Activated CD4-positive, alpha-beta T cell treated with anti-CD3 and anti-CD28 coated beads for 24 hours (primary cell): ENCODE measurements at places on chromosomes 2 and 18.

DNA sequence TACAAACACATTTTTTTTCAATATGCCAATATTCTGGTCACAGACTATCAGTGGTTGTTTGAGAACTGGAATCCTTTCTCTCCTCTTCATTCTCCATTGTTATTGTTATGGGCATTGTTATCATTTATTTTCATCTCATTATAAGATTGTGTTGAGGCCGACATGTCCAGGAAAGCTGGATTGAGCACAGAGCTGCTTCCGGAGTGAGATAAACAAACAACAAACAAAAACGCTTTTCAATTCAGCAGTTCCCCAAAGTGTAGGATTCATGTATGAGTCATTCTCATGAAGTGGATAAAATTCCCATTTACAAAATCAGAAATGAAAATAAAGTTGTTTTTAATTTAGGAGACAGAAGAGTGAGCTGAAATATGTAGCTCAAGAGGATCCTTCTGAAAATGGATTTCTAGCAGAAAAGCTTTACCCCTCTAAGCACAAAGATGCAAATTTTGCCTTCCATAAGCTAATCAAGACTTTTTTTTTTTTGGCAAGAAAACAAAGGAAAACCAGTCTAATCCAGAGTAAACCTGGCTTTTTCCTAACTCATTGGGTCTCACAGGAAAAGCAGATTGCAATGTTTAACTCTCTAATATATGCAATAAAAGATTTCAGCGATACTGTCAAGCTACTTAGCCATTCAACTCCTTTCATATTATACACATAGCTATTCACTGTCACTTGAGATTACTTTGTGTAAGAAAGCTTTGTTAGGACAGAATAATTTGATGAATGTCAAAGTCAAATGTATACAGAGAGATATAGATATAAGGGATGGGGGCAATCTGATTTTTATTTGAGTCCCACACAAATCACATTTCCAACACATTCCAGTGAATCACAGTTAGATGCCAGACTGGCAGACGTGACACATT lies 1441.7 kb upstream of the CELF4 start:
- no peak for DNase-seq

DNA sequence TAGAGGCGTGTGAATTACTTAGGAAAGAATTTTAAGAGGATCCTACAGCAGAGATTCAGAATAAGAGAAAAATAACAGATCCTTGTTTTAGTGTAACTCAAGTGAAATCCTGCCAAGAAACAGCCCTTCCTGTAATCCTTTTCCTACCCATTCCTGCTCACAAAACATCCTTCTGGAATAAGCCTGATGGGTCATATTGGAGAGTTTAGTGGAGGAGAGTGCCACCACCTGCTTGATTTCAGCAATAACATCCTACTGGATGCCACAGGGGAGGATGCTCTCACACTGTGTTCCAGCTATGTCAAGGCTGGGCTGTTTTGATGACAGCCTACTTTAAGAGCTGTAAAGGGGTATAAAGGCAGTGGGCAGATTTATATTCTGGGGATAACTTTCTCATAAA lies 54.8 kb upstream of the CCDC178 start:
- no peak for DNase-seq

- DNase-seq: no peak
Observed at GRCh38 chr2:46812361-46813019, 103.1 kb downstream of the MCFD2 start.

DNA sequence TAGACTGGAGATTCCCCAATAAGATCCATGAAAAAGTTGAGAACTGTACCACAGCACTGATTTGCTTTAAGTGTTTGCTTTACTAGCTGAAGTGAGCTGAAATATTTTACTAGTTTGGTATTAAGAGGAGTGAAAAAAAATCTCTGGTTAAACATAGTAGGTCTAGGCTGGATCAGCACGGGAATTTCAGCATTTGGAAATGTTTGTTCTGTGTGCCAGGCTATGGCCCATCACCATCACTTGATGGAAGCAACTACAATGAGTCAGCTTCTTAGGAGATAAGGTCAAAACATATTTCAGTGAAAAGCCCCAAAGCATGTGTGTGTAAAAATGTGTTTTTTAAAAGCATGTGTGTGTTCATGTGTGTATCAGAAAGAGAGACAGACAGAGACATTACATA lies 131.4 kb upstream of the DNMT3A start:
- no peak for DNase-seq

DNA sequence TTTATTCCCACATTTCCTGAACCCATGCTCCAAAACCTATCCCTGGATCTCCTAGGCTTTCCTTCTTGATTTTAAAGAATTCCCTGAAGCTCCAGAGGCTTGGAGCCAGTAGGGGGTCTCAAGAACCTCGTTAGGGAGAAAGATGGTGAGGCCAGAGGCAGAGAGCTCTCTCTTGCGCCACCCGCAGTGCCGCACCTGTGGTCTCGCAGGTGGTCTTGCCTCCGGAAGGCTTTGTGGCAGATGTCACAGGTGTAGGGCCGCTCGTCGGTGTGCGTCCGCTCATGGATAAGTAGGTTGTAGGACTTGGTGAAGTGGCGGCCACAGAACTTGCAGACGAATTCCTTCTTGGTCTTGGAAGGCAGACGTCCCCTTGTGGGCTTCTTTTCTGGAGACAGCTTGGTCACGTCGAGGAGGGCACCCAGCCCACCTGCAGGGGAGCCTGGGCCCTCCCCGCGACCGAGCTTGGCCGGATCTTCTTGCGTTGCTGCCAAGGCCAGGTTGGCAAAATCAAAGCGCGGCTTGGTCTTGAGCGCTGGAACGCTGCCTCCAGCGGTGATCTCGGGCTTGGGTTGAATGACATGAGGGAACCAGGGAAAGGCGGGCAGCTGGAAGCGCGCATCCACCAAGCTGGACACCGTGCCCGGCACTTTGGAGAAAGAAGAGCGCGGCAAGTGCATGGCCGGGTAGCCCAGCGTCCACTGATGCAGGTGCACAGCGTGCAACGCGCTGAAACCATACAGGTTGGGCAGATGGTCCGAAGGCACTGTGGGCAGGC lies 5.3 kb downstream of the OSR1 start:
- no peak for DNase-seq

DNA sequence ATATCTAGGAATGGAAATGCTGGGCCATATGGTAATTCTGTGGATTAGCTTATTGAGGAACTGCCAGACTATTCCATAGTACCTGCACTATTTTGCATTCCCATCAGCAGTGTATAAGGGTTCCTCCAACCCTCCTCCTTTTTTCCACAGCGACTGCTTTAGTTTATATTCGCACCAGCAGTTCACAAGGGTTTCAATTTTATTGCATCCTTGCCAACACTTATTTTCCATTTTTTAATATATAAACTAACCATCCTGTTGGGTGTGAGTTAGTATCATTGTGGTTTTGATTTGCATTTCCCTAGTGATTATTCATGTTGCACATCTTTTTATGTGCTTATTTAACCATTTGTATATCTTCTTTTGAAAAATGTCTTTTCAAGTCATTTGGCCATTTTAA lies 67.0 kb downstream of the NAT8 start:
- DNase-seq: no peak

DNA sequence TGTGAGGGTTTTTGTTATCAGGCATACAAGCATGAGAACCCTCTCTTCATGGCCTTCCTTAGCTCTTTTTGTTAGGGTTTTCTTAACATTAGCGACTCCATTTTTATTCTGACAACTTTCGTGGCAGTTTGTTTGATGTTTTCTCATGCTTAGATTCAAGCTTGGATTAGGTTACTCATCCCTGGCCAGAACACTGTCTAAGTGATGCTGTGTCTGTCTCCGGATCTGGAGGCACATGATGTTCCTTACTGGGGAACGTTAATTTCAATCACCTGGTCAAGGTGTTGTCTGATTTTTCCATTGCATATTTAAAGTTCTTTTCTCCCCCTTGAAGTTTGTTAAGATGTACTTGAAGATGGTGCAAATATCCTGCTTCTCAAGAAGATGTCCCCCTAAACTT lies 40.7 kb downstream of the DYSF start:
- no peak for DNase-seq

GRCh38 chr2:168050377-168050776 lies 197.0 kb downstream of the STK39 start:
- DNase-seq: no peak

- DNase-seq: no peak
Observed at GRCh38 chr2:80209458-80209857, 95.1 kb downstream of the LRRTM1 start.

DNA sequence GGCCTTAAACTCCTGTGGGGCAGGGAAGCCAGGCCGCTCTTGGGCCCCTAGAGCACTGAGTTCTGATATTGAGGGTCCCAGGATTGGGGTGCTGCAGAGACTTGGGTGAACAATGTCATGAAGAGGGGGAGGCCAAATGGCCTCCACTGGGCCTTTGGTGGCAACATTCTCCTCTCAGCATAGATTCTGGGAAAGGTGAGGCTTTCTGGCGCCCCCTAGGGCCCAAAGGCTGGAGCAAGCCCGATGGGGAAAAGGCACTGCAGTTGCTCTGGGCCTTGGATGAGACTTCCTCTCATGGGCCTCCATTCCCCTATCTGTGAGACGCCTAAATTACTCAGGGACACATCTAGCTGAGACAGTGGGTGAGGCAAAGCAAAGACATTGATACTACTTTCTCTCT lies 84.8 kb downstream of the ACAA2 start:
- peak; percentile 38 for DNase-seq

DNA sequence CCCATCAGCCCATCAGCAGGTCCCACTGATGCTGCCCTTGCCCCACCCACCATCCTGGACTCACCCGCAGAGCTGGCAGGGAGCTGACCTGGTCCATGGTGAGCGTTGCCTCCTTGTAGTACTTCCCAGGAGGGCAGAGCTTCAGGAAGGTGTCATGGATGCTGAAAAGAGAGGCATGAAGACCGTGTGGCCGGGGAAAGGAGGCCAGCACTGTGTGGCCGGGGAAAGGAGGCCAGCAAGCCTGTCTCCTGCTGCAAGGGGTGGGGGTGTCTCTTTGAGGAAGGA lies 11.9 kb downstream of the CIB4 start:
- DNase-seq: no peak

DNA sequence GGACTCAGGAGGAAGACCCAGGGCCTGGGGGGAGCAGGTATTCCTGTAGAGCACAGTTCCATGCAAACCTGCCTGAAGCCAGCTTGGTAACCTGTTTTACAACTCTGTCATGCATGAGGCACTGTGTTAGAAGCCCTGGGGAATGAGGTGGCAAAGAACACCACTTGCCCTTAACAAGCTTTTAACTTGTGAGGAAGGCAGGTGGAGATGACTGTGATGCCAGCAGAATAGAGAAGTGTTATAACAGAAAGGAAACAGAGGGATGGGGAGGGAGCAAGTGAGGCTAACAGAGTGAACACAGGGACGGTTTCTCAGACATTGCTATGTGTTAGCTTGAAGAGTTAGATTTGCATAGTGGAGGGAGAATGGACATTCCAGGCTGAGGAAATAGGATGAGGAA lies 11.5 kb upstream of the IL1A start:
- no peak for DNase-seq

GRCh38 chr18:43049021-43049420 lies 66.5 kb downstream of the RIT2 start:
- no peak for DNase-seq

DNA sequence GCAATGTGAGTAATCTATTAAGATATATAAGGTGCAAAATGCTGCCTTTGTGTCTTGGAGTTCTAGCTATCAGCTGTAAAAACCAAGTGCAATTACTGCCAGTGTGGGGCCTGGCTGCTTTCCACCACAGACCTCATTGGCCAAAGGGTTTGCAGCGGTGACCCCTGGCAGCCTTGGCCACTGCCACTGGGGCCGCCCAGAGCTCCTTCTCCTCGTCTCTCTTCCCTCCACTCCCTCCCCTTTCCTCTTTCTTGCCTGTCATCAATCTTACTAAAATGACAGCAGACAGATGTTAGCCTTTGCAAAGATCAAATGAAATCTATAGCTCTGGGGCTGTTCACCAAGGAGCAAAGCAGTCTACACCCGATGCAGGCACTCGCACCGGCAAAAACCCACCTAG lies 986.3 kb downstream of the BCL11A start:
- DNase-seq: no peak

DNA sequence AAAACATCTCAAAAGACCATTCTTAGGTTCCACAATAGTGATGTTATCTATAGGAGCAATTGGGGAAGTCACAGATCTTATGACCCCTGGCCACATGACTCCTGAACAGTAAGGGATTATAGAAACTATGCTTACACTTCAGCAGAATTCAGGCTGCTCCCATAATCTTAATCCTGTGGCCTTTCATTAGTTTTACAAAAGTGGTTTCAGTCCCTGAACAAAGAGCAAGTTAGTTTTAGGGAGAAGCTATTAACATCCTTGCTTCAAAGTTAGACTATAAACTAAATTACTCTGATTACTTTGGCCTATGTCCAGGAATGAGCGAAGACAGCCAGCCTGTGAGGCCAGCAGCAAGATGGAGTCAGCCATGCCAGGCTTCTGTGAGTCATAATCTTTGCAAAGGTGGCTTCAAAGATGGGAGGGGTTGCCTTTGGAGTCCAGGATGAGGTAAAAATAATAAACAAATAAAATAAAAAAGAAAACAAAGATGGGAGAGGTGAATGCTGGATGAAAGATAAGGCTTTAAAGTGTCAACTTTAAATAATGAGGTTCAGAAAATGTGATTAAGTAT lies 168.7 kb upstream of the NDUFV2 start:
- no peak for DNase-seq

DNA sequence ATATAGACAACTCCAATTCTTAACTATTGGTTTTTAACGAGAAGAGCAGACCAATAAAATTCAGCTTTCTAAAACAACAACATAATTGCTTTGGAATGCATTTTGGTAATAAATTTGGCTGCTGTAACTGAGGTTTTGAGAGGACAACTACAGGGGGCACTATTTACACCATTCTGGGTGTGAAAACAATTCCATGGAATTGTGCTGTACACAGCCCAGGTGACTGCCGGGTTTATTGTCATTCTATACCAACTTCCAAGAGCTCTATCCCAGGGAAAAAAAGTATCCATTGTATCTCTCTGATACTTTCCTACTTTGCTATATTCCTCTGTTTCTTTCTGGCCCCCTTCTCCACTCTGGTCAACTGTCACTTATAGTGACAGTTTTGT lies 38.4 kb downstream of the IRS1 start:
- DNase-seq: no peak

- no peak for DNase-seq
Observed at GRCh38 chr18:79200546-79201268, 131.5 kb downstream of the ATP9B start.

GRCh38 chr2:127563458-127564428 lies 28.3 kb downstream of the MYO7B start:
- DNase-seq: no peak
